ENCODE measurements at places on chromosomes 1 and 21. TPM values are rescaled to one million over a fixed set of nuclear protein-coding genes. Genes with fewer than 3 reads are reported as not detected.

AIM2 gene
- total RNA-seq, result 0.59 TPM

SPATA46 gene
- not detected for total RNA-seq

SLFNL1 gene
- total RNA-seq, result 0.72 TPM

PROK1 gene
- total RNA-seq, result not detected

FABP3 gene
- total RNA-seq, result 38.0 TPM

VASH2 gene
- total RNA-seq, result 2.1 TPM

PTGFR gene
- total RNA-seq, result 81.9 TPM

LCE1D gene
- total RNA-seq, result not detected

CGN gene
- total RNA-seq, result not detected

ZBTB17 gene
- total RNA-seq, result 29.7 TPM

CCDC190 gene
- 1.1 TPM for total RNA-seq

CHI3L2 gene
- total RNA-seq, result 2.4 TPM

PRMT2 gene
- total RNA-seq, result 136 TPM

TNNI3K gene
- total RNA-seq, result 0.72 TPM

NFASC gene
- 36.9 TPM for total RNA-seq

ASCL5 gene
- not detected for total RNA-seq

NGF gene
- total RNA-seq, result 3.8 TPM

SMG5 gene
- 50.7 TPM for total RNA-seq

GGPS1 gene
- 22.4 TPM for total RNA-seq

COQ8A gene
- 16.2 TPM for total RNA-seq

HSD3B2 gene
- not detected for total RNA-seq

TMPRSS15 gene
- not detected for total RNA-seq

HSF2BP gene
- total RNA-seq, result 1.8 TPM

TCHH gene
- not detected for total RNA-seq

MRPS14 gene
- total RNA-seq, result 17.7 TPM

SMIM1 gene
- not detected for total RNA-seq

HAO2 gene
- total RNA-seq, result not detected

RXFP4 gene
- not detected for total RNA-seq

SPATA21 gene
- total RNA-seq, result not detected

LCE3C gene
- not detected for total RNA-seq

BMP8A gene
- 2.4 TPM for total RNA-seq

RPTN gene
- 0.36 TPM for total RNA-seq

RGS13 gene
- total RNA-seq, result not detected

IL19 gene
- total RNA-seq, result not detected

HJV gene
- total RNA-seq, result not detected

USF1 gene
- total RNA-seq, result 45.7 TPM

CHODL gene
- not detected for total RNA-seq

PTCH2 gene
- total RNA-seq, result 0.36 TPM

HSPA6 gene
- 0.88 TPM for total RNA-seq

CBR3 gene
- total RNA-seq, result 22.7 TPM

SYTL1 gene
- total RNA-seq, result under 0.01 TPM

EEIG2 gene
- 12.4 TPM for total RNA-seq

KCNJ9 gene
- total RNA-seq, result not detected

KIAA1614 gene
- total RNA-seq, result 12.7 TPM

PLCH2 gene
- total RNA-seq, result not detected

C2CD2 gene
- 40.9 TPM for total RNA-seq

S100A5 gene
- total RNA-seq, result not detected

UBE2U gene
- not detected for total RNA-seq

CCDC27 gene
- not detected for total RNA-seq

OR2T33 gene
- not detected for total RNA-seq

Measured in osteoblast (primary cell).